ENCODE measurements at places on chromosomes 5 and 9.

- DNase-seq = peak; percentile 59
Measured at GRCh38 chr5:141680751-141681201, 1.3 kb downstream of the ARAP3 start.

DNA sequence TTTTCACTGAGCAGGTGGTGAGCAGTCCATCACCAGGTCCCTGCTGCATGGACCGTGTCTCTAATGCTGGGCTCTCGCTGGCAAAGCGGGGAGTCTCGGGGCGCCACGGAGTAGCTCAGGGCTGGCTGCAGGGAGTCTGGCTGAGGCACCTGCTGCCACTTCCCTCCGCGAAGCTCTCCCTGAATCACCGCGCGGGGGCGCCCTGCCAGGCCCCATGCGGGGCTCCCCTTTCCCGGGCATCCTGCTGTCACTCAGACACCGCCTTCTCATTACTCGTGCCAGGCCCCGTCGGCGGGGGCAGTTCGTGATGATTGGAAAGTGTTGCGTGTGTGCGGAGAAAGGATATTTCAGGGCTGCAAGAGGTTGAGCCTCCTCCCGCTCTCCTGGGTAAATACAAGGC lies 335.8 kb downstream of the IRX2 start:
- DNase-seq = no peak

- no peak for DNase-seq
Measured at GRCh38 chr5:144247131-144247530, 76.5 kb downstream of the KCTD16 start.

GRCh38 chr5:67617051-67617450 lies 420.5 kb upstream of the CD180 start:
- DNase-seq = no peak

DNA sequence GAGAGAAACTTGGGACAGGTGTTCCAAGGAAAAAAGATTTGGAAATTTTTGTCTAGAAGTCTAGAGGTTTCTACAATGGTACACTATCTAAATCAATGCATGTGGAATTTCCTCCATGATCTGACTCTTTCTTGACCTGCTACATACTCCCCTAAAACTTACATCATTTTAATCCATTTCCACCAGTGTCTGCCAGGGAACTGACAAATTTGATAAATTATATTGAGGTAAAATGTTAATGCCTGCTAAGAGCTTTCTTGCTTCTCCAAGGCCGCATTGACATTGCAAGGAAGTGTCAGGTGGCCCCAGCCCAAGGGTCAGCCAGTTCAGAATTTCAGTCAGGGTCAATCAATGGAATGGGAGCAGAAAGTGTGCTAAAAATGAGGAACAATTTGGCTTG lies 163.4 kb upstream of the FBXL17 start:
- DNase-seq = no peak

DNA sequence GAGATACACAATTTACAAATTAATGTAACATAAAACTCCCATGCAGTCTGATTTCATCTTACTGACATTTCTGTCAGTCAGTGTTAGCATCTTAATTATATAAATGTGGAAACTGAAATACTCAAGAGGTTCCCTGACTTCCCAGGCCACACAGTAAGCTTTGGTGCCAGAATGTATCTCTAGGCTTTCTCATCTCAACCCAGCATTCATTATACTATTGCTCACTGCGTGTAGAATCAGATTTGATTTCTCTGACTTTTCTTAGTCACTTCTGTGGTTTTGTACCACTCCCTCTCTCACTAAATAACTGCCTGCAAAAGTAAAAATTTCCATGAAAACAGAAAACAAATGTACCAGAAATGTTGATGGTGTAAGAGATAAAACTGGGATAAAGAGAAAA lies 31.7 kb upstream of the CDKN2B start:
- no peak for DNase-seq

DNA sequence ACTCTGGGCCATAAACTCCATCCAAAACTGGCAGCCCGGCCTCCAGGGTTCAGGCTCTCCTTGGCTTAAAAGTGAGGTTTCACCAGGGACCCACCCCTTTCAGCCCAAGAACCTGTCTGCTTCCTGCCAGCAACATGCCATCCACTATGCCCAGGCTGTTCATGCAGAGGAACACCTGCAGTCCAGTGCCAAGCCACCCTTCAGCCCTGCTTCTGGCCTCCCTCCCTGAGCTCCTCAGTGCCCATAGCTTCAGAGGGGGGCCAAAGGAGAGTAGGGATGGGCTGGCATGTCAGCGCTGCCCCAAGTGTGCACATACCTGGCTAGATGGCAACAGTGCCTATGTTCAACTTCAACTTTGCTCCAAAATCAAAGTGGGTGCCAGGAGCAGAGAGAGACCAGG lies 166.9 kb upstream of the MRPS30 start:
- no peak for DNase-seq

DNA sequence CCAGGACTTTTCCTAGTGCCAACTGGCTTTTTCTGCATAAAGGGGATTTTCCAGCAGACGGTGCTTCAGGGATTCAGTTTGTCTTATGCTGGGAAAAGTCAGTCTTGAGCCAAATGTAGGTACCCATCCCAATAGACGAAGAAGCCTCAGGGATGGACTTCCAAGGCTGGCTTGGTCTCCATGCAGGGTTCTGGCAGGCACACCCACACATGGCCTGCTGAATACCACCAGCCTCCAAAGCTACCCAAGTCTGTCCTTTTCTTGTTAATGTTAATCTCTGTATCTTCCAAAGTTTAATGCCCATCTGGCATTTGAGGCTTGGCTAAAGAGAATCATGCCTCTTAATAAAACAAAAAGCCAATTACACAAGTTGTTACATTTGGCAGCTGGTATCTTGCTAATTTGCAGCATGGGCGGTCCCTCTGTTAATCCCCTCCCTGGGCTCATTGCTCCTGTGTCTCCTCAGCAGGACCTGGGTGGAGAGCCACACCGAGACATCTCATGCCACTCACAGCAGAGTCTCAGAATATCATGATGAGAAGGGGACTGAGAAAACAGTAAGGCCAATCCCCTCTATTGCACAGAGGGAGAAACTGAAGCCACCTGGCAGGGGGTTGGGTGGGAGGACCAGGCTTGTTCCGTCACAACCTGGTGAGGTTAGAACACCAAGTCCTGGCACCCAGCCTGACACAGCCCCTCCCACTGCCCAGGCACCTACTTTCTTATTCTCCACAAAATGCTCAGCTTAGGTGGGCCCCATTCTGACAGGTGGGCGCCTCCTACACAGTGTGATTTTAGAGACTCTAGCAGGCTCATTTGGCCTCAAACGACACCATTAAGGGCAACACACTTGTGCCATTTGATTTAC lies 243.2 kb downstream of the FSTL4 start:
- no peak for DNase-seq

GRCh38 chr9:106697750-106698502 lies 165.0 kb upstream of the ZNF462 start:
- peak; percentile 81 for DNase-seq

- no peak for DNase-seq
Measured at GRCh38 chr5:169268019-169268418, 32.9 kb downstream of the SLIT3 start.

DNA sequence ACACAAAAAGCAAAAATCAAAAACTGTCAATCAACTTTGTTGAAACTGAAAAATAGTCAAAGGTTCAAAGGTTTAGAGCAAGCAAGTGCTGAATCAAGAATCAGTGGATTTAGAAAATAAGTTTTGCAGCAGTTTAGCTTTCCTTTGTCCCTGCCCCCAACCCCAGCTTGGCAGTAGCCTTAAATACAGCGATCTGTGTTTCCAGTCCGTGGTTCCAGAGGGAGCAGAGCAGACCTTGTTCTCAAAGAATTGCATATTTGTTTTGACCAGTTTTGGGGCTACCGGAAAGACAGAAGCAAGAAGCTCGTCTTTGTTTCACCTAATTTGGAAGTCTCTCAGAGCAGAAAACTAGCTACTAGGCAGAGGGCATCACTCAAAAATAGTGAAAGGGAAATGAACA lies 57.2 kb upstream of the PRDM9 start:
- no peak for DNase-seq

GRCh38 chr9:19922476-19923118 lies 133.8 kb upstream of the SLC24A2 start:
- no peak for DNase-seq

GRCh38 chr5:171872666-171873065 lies 87.0 kb downstream of the SMIM23 start:
- DNase-seq = no peak

- no peak for DNase-seq
Measured at GRCh38 chr9:128568470-128569078, 16.2 kb downstream of the SPTAN1 start.

- no peak for DNase-seq
Measured at GRCh38 chr9:137878146-137878941, 762 bp downstream of the CACNA1B start.

GRCh38 chr5:103829585-103829984 lies 267.0 kb upstream of the NUDT12 start:
- no peak for DNase-seq

DNA sequence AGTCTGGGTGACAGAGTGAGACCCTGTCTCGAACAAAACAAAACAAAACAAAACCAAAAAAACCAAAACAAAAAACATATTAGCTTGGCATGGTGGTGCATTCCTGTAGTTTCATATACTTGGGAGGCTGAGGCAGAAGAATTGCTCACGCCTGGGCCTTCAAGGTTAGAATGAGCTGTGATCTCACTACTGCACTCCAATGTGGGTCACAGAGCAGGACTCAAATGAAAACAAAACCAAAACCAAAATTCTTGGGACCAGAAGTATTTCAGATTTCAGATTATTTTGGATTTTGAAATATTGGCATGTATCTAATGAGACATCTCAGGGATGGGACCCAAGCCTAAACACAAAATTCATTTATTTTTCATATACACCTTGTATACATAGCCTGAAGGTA lies 80.2 kb downstream of the TMC1 start:
- no peak for DNase-seq

DNA sequence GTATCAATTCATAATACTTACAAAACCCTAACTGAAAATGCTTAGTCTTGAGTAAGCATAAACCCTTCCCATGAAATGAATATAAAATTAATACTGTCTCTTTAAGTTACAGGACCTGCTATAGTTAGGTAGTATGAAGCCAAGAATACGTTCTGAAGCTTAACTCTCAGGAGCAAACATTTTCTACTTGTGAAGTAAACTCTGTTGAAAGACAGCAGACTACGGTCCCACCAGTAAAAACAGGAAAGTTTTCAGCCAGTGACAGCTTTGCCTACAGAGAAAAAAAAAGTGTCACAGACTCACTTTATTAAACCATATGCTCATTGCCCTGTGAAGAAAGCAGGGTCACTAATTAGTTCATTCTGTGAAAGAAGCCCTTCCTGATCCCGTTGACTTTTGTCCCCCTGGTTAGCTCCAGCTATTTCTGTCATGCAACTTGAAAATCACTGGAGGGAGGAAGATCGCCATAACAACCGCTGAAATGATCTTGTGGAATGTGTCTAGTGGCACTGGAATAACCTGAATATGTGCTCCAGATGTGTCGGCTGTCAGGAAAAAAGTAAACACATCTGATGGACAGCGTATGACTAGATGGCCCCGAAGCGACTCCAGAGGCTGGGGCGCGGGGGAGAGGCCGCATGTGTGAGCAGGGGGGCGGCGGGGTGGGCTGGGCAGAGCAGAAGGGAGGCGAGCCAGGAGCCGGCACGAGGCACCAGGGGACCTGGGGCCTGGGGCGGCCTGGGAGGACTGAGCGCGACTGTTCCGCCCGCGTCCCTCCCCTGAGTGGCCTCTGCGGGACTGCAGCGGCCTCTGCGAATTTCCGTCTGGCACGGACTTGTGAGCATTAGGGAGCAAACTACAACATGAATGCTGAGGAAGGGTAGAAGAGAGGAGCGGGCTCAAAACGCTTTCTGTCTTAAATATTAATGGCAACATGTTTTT lies 41.9 kb downstream of the BNC2 start:
- DNase-seq = no peak

- no peak for DNase-seq
Measured at GRCh38 chr9:131732636-131733289, 7.1 kb downstream of the RAPGEF1 start.

DNA sequence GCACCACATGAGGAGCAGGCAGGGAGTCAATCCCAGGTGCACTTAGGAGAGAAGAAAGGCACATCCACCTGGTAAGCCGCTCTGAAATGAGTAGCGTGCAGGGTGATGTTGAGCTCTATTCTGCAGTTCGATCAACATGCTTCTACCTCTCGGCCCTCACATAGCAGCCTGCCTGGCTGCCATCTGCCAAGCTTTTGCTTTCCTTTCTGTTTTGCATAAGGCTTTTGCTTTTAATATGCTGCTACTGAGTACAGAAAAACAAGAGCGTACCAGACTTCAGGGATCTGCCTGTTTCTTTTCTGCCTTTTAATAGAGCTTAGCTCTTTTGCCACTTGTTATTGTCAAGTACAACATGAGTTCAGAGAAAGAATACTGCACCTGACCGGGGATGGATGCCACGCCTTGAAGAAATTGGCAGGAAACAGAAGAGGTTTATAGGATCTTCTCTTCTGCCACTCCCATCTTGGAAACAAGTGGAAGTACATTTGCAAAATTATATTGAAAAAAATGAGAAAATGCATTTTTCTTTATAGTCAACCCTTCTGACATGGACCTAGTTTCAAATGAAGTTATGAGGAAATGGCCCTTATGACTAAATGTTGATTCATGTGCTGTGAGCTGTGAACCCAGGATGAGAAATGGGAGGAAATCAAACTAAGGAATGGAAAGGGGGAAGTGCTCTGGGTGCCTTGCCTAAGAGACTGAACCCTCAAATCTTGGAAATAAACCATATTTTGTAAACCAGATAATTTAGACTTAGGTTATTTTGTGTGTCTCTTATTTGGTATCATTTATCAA lies 4.0 kb upstream of the FCHO2 start:
- DNase-seq = no peak

GRCh38 chr9:99004115-99004514 lies 60.4 kb downstream of the COL15A1 start:
- no peak for DNase-seq

DNA sequence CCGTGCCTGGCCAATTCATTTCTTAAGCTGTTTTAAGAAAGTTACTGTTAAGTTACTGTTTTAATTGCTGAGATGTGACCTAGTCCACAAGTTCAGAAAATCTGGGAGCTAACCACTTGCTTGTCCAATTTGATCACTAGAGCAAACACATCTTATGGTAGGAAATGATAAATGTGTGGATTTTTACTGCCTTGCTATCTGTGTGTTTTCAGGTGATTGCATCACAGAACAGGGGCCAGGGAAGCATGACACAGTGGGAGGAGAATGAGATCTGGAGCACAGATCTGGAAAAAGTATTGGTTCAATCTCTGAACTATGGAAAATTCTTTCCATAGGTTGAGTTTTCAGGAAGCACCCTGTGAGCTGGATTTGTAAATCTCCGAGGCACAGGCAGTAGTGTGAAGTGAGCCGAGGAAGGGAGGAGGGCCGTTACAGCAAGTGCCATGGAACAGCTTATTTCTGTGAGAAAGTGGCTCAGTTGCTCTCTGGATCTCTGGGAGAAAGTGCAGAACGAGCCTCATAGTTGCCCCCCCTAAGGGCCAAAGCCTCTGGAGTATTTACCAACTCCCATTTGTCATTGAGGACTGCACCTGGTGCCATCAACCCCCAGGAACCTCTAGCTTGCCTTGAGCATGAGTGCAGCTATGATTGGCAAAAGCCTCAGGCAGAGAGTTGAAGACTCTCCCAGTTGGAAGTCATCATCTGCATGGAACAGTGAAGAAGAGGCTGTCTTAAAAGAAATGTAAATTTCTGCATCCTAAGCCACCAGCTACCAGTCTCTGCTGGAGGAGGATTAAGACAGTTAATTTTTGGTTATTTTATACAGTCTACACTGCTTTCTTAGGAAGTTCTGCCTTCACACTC lies 161.8 kb upstream of the CLINT1 start:
- DNase-seq = no peak
